ENCODE measurements at places on chromosomes 7 and 10.

DNA sequence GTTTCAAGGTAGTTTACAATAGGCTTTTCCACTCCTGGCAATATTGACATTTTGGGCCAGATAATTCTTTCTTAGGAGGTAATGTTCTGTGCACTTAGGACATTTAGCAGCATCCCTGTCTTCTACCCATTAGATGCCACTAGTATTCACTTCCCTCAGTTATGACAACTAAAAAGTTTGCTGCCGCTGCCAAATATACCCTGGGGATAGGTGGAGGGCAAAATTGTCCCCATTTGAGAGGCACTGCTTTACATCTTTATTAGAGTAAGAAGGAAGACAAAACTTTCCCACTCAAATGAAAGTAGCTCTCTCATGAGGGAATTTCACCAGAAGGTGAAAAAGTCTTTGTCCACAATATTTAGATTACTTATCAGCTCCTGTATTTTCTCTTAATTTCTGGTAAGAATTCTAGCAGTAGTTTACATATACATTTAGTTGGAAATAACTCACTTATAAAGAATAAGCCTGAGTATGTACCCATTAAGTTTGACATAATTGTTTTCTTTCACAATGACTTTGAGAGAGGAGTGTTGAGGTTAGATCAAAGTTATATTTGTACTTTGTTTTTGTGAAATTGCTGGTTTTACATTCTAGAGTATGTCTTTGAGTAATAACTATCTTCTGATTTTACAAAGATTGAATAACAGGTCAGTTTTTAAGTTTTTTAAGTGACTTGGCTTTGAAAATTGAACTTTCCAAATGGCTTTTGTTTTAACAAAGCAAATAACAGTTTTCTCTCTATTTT lies 46.0 kb downstream of the HELLS start:
- no peak for DNase-seq

DNA sequence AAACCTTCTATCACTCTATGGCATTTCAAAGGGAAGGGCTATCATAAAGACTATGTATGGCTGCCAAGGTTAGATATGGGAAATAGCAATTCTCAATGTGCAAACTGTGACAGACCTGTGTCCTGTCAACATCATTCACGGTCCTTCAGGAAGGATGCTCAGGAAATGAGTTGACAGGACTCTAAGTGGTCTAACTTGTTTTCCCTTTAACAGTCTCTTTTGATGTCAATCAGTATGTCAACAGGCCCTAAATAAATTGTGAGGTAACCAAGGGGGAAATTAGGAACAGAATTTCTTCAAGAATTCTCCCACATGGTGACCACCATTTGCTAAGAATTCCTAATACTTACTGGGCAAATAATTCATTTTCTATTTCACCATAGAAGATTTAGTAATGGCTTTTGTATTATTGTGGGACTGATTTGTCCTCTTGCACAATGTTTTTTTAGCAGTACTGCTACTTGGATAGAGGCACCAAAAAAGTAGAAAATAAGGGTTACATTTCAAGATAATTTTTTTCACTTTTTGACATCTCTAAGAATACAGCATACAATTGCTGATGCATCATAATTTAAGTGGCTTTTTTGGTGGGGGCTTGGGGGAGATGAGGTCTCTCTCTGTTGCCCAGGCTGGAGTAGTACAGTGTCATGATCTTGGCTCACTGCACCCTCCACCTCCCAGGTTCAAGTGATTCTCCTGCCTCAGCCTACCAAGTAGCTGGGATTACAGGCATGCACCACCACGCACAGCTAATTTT lies 275.8 kb downstream of the CACNA2D1 start:
- no peak for DNase-seq

- DNase-seq = no peak
These were observed 199.7 kb downstream of the BMPER start for GRCh38 chr7:34104992-34105391.

DNA sequence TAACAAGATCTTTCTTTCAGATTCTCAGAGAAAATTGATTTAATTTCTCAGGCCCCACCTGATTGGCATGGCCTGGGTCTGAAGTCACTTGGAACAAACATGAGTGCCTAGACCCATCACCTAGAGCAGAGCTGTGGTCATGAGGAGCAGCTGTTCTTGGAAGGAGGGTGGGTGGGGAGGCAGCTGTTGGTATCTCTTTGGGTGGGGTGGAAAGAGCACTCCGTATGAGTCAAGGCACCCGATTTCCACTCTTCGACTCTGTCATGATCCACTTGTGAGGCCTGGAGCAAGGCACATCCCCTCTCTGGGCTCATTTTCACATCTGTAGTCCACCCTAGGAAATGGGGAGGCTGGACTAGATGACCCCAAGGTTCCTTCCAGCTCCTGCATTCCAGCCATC lies 156.7 kb downstream of the C10orf105 start:
- no peak for DNase-seq

- DNase-seq = no peak
These were observed 869 bp downstream of the LAMB4 start for GRCh38 chr7:108129018-108129965.

- no peak for DNase-seq
These were observed 23.5 kb downstream of the NACAD start for GRCh38 chr7:45065031-45065995.

Measured in stimulated activated CD4-positive, alpha-beta T cell treated with anti-CD3 and anti-CD28 coated beads, Interleukin-15, amount 100 ng/mL, for 1 hour (primary cell).